RCC 7860 (cell line): ENCODE measurements at places on chromosomes 6 and 20.

DNA sequence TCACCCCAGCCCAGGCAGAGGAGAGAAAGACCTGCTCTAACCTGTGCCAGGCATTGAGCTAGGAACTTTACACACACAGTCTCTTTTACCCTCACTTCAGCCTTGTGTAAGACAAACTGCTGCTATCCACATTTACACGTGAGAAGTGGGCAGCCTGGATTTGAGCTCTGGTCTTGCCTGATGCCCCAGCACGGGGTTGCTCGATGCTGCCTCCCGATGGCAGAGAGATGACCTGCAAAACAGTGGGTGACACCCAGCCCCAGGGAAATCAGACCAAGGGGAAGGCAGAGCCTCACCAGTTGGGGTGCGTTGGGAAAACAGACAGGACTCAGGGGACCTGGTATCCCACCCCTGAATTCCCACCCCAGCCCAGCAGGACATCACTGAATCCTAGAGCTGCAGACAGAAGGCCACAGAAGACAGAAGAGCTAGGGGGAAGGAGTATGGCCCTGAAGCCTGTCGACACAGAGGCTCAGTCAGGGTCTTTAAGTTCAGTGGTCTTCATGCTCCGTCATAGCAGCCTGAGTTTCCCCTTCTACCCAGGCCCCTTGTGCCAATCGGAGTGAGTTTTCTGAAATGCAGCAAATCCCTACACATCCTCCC lies 990 bp downstream of the BPI start:
- DNase-seq: no peak

DNA sequence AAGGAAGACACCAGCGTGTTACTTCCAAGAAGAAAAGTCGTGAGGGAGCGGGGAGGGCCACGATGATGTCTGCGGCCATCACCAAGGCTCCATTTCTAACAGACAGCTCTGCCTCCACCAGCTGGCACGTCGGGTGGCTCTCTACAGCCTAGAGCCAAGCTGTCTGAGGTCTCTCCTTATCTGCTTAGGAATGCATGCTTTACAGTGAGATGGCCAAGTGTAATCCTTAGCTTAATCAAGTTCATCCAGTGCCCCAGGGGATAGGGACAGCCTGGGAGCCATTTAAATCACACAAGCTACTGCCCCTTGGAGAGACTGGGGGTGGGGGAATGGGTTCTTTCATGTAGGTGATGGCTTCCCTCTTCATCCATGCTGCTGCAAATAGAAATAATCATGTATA lies 213.8 kb upstream of the CST7 start:
- no peak for DNase-seq

DNA sequence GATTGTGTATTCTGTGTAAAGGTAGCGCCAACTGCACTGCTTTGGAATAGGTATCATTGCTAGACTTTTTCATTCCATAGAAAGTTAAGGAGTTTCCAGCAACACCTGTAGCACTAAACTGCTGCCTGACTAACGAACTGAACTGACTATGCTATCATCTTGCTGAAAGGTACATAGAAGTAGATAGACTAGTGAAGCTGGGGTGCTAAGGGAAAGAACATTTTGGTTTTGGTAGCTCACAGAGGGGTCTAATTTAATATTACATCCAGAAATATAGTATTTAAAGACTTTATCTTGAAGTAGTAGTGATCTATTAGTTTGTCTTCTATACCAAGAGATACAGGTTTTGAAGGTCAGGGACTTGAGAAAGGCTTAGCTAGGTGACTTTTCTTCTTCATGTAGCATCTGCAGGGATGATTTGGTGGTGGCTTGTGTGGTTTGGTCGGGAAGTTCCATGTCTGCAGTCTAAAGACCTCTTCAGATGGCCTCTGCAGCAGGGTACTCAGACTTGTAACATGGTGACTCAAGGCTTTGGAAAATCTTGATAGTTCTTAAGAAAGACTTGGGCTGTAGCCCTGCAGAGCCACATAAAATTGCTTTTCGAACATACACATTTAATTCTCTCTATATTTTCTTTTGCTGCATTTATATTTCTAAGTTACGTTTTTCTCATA lies 10.2 kb downstream of the SENP6 start:
- no peak for DNase-seq

- DNase-seq: no peak
These were observed 18.8 kb downstream of the RTF2 start for GRCh38 chr20:56487216-56487615.

DNA sequence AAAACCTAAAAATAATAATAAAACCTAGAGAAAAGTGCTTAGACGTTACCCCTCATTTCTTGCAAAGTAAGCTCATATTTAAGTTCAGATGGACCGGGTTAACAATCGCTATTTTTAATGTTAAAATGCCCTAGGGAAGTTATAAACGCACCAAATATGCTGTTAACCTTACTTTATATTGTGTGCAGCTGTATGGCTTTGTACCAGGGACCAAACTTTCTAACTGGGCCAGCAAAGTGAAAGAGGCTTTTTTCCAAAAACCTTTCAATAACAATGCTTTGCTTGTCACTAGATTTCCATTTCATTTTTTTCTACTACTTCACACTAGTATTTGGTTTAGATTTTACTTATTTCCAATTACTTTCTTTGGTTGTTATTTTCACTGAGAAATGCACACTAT lies 248.5 kb downstream of the FOXC1 start:
- no peak for DNase-seq

DNA sequence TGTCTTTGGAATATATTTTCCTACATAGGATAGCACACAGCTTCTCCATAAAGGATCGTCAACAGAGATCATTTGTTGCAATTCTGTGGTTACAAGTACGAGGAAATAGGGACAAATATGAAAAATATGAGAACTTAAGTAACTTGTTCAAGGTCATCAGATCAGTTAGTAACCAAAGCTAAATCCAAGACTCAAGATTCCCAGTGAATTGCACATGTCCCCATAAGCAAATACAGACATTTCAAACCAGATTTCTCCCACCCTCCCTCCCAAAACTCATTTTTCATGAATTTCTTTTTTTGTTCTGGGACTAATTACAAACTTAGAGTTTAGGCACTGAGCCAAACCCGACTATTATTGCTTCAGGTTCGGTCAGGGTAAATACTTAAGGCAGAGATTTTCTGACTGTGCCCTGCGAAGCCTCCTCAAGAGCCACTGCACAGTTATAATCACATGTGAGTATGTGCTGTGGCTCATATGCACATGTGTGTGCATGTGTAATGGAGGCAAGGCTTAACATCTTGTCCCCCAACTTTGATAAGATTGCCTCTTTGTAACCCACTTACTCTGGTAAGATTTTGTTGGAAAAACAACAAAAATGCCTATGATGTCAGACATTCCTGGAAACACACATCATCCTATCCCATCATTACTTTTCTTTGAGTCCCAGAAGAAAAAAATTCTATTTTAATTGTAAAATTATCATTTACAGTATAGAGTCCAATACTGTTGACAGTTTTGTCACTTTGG lies 216.2 kb downstream of the CD83 start:
- DNase-seq: no peak
